ENCODE measurements at places on chromosomes 7 and 10. TPM values are rescaled to one million over a fixed set of nuclear protein-coding genes. Genes with fewer than 3 reads are reported as not detected.

GRCh38 chr10:110852947-110853346 is 18.8 kb upstream of the PDCD4 start:
- H3K4me3 ChIP-seq = no peak overlapping the region
- DNase-seq = no peak
- H3K27ac ChIP-seq = no peak overlapping the region
- no peaks in the 10 kb centered on the region for H3K36me3 ChIP-seq

GRCh38 chr7:89549768-89550167 is 604.5 kb upstream of the STEAP1 start:
- H3K4me3 ChIP-seq = no peak overlapping the region
- H3K27ac ChIP-seq = no peak overlapping the region
- H3K4me1 ChIP-seq = no peaks in the 10 kb centered on the region
- H3K27me3 ChIP-seq = peaks cover 2% of the 10 kb centered on the region
- DNase-seq = no peak
- no peaks in the 10 kb centered on the region for H3K36me3 ChIP-seq

The CALML3 gene
- not detected for polyA plus RNA-seq

- H3K27me3 ChIP-seq = no peaks in the 10 kb centered on the region
- DNase-seq = no peak
- H3K27ac ChIP-seq = no peak overlapping the region
- H3K4me3 ChIP-seq = no peak overlapping the region
These were observed 14.8 kb downstream of the ANXA7 start for GRCh38 chr10:73399063-73399462.

- H3K27me3 ChIP-seq = peaks cover 1% of the 10 kb centered on the region
- peak overlapping the region; percentile 49 for H3K27ac ChIP-seq
These were observed 7.7 kb upstream of the NDST2 start for GRCh38 chr10:73819081-73819480.

- DNase-seq = no peak
- H3K27ac ChIP-seq = no peak overlapping the region
- H3K36me3 ChIP-seq = no peaks in the 10 kb centered on the region
These were observed 98.2 kb downstream of the KIAA1217 start for GRCh38 chr10:24307116-24307515.

- no peak overlapping the region for H3K4me3 ChIP-seq
- H3K27ac ChIP-seq = no peak overlapping the region
- no peaks in the 10 kb centered on the region for H3K27me3 ChIP-seq
These were observed 83.4 kb downstream of the PPP1R3A start for GRCh38 chr7:113835367-113835766.

- DNase-seq = no peak
- no peaks in the 10 kb centered on the region for H3K36me3 ChIP-seq
- H3K27ac ChIP-seq = no peak overlapping the region
These were observed 562.9 kb upstream of the POT1 start for GRCh38 chr7:125492521-125492920.

The ZMIZ2 gene
- 0.58 TPM for polyA plus RNA-seq

The LCOR gene
- 35.1 TPM for polyA plus RNA-seq

The TEX47 gene
- polyA plus RNA-seq = not detected

DNA sequence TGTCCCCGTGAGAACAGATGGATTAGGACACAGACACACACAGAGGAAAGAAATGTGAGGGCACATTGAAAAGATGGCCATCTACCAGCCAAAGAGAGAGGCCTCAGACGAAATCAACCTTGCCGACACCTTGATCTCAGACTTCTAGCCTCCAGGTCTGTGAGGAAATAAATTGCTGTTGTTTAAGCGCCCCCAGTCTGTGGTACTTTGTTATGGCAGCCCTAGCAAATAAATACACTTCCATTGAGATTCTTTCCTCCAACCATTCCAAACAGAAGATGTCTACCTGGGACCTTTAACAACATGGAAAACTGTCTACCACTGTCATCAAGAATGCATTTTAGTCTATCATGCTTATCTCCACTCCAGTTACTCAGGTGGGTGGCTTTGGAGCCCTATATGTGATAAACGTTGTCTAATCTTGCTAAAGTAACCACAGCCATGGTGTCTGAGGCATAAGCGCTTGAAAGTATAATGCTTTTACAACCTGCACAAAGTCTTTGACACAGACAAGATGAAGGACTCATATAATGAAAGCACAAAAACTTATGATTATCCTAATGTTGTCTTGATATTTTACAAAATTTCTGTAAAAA is 244.3 kb downstream of the MTERF1 start:
- no peak overlapping the region for H3K27ac ChIP-seq
- no peak for DNase-seq
- H3K36me3 ChIP-seq = no peaks in the 10 kb centered on the region
- no peaks in the 10 kb centered on the region for H3K4me1 ChIP-seq

The SPAG6 gene
- not detected for polyA plus RNA-seq

The RTKN2 gene
- not detected for polyA plus RNA-seq

All from immature natural killer cell (primary cell).